ENCODE measurements at places on chromosomes 3 and 15.

GRCh38 chr3:190301591-190301990, 20.7 kb downstream of the CLDN1 start:
- no peak for DNase-seq

DNA sequence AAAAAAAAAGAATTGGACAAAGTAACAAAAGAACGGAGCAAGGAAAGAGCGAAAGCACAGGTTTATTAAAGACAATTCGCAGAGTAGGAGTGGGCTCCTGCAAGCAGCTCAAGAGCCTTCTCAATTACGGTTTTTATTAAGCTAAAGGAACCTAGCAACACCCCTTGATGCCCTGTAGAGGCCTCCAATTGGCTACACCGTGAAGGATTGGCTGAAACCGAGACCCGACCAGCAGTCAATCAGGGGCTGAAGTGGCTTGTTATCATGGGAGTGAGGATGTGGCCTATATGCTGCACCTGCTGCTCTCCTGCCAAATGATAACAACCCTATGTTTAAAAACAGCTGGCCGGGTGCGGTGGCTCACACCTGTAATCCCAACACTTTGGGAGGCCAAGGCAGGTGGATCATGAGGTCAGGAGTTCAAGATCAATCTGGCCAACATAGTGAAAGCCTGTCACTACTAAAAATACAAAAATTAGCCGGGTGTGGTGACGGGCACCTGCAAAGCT, 20.4 kb upstream of the AP3B2 start:
- DNase-seq: no peak

DNA sequence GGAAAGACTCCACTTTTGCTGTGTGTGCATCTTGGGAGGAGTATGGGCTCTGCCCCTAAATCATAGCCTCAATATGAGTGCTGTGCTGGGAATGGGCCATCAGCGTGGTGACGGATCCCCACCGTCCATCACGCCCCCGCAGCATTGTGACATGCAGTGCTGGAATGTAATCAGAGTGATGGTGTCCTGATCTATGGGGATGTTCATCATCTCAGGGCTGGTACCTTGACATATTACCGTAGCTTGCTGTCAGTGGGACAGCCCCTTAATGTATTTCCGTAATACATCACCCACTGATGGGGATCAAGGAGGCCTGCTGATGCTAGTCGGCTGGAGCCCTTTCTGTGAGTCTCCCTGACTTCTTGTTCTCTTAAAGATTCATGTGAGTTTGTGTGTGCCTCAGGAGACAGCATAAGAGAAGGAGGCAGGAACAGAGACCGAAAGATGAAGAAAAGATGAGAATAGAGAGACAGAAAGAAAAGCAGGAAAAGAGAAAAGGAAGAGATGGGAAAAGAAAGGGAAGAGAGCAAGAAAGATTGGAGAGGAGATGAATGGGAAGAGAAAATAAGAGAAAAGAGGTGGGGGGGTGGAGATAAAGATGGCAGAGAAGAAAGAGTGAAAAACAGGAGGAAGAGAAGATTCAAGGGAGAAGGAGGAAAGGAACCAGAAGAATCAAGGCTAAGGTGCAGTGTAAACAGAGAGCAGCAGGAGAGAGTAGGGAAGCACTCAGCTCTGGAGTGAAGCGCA, 183.7 kb downstream of the RPLP1 start:
- DNase-seq: no peak

DNA sequence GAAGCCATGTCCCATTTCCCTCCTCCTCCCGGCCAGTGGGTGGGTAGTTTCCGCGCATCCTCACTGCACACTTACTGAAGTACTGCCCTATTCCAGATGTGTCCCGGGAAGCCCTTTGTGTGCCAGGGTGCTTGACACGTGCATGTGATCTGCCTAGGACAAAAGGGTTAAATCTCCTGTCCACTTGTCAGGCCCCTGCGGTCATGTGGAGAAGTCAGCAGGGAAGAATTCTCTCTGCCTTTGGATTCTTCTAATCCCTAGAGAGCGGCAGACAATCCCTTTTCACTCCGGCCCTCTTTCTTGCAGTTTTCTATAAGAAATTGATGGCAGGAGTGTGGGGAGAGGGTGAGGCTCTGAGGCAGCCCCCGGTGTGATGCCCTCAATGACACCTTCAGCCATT, 19.8 kb downstream of the ST8SIA2 start:
- no peak for DNase-seq

- no peak for DNase-seq
These were observed 3.2 kb upstream of the EIF1B start for GRCh38 chr3:40306336-40306735.

DNA sequence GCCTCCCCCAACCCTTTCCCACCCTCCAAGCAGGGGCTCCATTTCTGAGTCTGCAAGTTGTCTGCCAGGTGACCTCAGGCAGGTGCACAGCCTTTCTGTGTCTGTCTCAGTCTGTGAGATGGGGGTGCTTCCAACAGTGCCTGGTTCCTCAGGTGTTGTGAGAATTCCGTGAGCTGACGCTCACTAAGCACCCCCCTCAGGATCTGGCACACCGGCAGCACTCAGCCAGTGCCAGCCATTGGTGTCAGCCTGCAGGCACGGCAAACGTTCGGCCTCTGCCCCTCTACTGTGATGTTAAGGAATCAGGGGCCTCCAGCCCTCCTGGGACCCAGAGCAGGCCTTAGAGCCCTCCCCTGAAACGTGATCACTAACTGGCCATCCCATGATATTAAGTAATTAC, 2.4 kb downstream of the KLF15 start:
- no peak for DNase-seq
